ENCODE measurements at places on chromosomes 2 and 18.

DNA sequence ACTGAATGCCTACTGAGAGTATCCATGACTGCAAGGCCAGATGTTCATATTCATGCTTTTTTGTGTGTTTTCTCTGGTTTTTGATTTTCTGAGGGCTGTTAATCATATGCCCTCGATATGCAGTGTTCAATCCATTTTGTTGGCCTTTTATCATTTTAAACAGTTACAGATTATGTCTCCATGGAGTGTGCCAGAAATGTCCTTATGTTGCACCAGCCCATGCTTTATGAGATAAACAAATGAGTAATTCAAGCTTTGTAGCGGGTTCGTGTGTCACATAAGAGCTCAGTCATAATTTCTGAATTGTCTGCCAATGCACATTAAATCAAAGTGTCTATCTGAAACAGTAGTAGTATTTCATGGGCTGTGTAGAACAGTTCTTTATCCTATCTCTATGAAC, 583.0 kb downstream of the THSD7B start:
- no peak for DNase-seq

DNA sequence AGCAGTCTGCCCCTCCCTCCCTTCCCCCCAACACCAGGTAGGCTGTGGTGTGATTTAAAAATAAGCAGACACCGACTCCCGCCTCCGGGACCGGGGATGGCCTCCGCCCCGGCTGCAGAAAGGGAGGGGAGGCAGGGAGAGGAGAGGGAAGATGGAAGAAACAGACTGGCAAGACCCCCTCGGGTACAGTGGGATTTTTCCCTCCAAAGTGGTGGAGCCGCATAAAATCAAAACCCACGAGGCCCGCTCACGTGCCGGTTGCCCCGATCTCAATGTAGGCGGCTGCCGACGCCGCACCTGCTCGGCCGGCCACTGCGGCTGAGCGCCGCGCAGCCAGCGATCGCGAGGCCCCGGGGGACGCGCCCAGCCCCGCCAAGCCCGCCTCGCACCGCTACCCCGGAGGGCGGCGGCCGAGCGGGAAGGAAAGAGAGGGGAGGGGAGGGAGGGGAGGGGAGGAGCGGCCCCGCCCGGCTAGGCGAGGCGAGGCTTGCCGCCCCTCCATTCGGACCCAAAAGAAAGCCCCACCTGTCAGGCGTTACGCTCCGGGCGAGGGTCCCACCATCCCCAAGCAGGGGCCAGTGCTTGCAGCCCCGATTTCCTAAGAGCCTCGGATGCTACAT, 811 bp downstream of the ADD2 start:
- no peak for DNase-seq

- DNase-seq = no peak
Measured at GRCh38 chr2:180669016-180669415, 311.4 kb upstream of the UBE2E3 start.

- DNase-seq = no peak
Measured at GRCh38 chr2:181779288-181780021, 99.1 kb upstream of the NEUROD1 start.

DNA sequence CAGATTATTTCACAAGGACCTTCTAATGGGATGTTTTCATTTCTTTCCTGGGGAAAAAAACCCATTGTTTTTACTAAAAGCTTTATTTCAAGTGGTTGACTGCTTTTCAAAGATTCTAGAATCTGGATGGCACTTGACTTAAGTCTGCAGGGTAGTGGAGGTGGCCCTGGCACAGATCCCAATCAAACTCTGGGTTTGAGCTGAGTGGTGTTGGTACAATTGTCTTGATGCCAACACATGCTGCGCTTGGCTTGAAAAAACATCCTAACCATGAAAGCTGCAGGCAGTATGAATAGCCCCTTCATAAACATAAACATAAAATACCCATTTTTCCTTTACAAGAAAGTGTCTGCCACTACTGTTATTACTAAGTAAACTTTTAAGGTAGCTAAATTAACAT, 3.6 kb downstream of the PAPOLG start:
- DNase-seq = no peak

- DNase-seq = no peak
Measured at GRCh38 chr18:74453642-74454198, 3.4 kb downstream of the DIPK1C start.

GRCh38 chr2:217625557-217626169, 377.1 kb downstream of the TNS1 start:
- no peak for DNase-seq

DNA sequence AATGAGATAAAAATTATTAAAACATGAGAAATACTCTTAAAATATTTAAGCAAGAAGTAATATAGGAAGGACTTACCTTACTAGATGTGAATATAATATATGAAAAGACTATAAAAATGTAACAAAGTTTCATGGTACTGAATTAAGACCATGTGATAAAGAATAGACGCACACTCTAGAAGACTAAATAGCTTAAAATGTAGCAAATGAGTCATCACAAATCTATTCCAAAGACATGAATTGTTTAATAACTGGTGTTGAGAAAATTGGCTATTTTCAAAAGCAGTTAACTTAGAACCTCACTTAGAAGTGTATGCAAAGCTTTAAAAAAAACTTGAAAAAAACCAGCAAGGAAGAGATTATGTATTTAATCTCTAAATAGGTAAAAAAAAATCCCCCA, 64.1 kb downstream of the POLE4 start:
- DNase-seq = no peak

DNA sequence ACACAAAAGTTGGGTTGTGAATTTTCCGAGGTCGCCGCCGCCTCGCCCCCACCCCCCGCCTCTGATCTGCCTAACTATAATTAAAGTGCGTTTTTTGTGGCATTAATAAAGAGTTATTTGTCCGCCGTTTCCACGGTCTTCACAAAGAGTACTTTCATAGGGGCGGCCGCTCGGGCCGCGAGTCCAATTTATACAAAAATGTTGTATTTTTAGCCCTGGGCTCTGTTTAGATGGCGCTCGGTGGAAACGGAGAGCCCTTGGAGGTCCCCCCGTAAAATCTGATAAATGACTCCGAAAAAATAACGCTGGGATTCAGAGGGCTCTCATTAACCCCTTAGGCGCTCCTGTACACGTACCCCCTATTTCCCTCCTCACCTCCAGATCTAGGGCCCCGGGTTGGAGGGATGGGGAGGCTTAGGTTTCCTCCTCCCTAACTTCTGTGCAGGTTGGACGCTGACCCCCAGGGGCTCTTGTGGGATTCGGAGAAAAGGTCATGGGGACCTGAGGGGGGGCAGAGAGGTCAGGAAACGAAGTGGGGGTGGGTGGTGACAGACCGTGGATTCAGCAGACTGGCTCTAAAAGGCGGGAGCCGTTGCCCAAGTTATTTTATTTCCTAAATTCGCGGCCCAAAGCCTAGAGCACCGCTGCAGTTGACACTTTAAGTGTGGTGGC, 1.9 kb downstream of the CYP26B1 start:
- DNase-seq = no peak

DNA sequence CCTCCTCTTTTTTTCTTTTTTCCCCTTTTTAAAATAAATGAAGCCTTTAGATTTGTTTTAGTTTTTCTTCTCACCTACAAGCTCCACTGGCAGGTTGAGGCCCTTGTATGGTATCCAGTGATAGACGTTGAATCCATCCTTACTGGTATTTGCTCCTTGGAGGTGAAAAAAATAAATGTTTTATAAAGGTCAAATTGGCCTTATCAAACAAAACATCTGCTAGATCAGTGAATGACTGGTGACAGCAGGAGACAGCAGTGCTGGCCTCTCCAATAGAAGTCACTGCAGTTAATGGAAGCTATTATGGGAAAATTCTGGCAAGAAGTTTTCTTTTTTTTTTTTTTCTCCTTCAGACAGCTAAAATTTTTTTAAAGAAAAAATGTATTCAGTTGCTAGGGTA, 12.6 kb upstream of the SP9 start:
- no peak for DNase-seq

- DNase-seq = no peak
Measured at GRCh38 chr2:74895001-74895400, 61.1 kb downstream of the HK2 start.

GRCh38 chr18:58297198-58297597, 253.2 kb downstream of the NEDD4L start:
- no peak for DNase-seq

- no peak for DNase-seq
Measured at GRCh38 chr18:8499810-8500675, 109.2 kb upstream of the RAB12 start.

GRCh38 chr18:62531078-62531477, 8.3 kb downstream of the ZCCHC2 start:
- DNase-seq = no peak

DNA sequence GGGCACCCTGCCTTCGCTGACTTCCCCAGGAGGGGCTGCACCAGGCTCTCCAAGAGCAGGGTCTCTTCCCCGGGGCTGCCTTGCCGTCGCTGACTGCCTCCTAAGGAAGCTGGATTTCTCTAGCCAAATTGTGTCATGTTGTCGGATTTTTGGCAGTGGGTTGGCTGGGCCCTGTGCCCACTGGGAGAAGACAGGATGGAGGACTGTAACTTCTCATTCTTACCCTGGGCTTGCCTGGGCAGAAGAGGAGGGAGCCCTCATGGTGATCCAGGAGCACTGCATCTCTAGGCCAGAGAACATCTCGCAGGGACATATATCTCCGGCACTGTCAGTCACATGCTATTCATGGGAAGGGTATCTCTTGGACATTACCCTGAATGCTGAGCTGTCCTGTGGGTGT, 6.3 kb downstream of the MYO7B start:
- DNase-seq = no peak

- DNase-seq = no peak
Measured at GRCh38 chr2:233350708-233351107, 3.6 kb upstream of the DGKD start.

DNA sequence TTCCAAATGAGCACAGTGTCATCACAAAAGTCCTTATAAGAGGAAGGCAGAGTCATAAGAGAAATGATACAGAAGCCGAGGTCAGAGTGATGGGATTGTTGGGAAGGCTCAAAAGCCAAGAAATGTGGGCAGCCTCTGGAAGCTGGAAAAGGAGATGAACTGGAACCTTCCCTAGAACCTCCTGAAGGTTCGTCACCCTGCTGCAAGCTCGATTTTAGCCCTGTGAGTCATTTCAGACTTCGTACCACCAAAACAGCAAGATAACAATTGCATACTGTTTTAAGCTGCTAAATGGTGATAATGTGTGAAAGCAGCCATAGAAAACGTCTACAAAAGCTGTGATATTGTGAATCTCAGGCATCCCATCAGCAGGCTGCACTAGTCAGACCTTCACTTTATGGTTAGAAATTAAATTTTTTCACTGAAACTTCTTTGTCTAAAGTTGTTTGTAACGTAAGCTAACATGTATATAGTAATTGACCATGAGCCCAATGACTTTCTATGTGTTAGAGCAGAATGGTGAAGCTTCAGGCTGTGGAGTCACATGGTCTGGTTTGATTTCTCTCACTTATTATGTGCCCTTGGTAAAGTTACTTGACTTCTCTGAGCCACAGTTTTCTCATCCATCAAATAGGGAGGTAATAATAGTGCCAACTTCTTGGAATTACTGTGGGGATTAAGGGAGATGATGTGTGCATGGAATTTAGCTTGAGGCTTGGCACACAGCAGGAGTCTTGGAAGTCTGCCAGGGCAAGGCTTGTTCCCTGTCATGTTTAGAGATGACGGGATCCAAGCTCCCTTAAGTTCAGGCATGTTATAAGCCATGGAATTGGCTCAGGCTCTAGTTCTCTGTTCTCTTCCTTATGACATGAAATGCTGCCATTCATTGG, 132.0 kb upstream of the CCDC195 start:
- no peak for DNase-seq

- no peak for DNase-seq
Measured at GRCh38 chr2:73020306-73020656, 51.2 kb downstream of the SFXN5 start.

DNA sequence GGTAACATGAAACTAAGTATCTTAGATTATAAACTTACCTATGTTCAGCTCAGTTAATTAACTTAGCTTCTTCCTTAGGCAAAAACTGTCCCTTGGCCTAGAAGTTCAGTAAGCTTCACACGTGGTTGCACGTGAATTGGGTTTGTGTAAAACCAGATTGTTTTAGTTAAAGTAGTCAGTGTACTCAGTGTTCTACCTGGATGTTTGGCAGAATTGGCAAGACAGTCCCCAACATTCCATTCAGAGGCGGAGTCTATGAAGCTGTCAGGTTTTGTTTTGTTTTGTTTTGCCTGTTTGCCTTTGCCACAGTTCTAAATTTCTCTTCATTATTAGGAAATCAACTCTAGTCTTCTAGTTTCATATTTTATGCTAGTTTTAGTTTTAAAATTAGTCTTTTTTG, 105.3 kb upstream of the ZEB2 start:
- no peak for DNase-seq

GRCh38 chr18:5973099-5973498, 77.8 kb upstream of the TMEM200C start:
- DNase-seq = no peak

DNA sequence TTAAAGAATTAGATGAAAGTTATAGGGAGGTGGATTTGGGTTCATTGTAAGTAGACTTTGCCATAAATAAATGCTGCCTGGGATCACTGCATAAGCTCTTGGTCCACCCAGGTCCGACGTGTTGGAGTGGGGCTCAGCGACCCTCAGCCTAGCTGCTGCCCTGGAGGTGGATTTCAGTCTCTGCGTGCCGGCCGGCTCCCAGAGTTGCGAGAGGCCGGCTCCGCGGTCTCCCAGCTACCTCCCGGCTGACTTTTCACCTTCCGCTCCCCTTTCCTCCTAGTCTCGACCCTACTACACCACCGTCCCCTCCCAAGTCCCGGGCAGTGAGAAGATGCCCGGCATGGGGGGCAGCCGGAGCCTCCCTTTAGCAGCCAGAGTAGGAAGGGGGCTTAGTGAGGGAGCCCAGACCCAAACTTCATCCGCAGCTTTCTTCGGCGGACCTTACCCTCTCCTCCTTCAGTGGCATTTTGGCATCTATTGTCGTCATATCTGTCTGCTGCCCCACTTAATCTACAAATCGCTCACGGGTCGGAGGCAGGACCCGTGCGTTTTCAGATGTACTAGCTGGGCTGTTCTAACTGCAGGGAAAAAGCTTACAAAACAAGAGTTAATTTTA, 8.1 kb downstream of the EMX1 start:
- DNase-seq = no peak

DNA sequence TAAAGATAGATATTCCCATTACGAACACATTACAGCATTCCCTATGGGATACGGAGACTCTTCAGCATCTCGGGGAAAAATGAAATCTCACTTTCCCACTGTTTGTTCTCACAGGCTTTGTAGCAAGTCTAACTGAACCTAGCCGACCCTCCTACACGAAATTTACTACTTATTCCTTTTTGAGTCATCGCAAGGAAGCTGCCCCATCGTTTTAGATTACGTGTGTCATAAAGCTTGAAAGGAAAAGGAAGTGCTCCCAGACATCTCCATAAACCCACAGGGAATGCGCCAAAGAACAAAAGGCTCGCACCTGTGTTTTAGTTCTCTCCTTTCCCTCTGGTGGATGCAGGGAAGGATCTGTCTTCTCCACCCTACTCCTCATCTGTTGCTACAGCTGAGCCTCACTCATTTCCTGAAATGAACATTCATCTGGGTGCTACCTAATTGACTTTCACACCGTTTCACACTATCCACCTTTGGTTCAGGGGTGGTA, 76.2 kb upstream of the STK39 start:
- no peak for DNase-seq

GRCh38 chr2:73053316-73054114, 18.0 kb downstream of the SFXN5 start:
- DNase-seq = no peak

- no peak for DNase-seq
Measured at GRCh38 chr2:85134896-85135659, 1.9 kb downstream of the TCF7L1 start.

Data from cortex of kidney (tissue), 1 donor.